ENCODE measurements at places on chromosomes 1 and 21.

DNA sequence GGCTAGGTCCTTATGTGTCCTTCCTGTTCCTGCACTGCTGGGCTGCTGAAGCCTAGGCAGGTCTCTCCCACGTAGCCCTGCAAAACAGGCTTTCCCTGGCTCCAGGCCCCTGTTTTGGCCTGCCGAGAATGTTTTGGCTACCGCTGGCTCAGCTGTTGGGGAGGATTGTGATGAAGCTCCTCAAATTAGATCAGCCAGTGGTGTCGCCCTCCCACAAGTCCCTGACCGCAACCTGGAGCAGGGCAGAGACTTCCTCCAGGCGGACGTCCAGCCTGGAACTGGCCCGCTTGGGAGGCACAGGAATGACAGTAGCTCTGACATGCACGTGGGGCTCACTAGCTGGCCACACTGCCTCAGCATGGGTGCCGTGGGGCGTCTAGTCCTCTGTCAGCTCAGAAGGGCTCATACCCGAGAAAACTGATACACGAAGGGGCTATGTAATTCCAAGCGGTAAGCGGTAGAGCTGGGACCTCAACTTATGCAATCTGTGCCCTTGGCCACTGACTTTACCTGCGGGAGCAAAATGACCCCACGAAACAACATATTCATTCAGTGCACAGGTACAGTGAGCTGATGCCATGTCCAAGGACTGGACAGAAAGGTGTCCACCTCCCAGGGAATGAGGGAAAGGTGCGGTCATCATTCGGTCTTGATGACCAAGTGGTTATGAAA lies 26.6 kb downstream of the DHRS3 start:
- no peak for DNase-seq

GRCh38 chr21:15295875-15296274 lies 231.1 kb upstream of the NRIP1 start:
- no peak for DNase-seq

DNA sequence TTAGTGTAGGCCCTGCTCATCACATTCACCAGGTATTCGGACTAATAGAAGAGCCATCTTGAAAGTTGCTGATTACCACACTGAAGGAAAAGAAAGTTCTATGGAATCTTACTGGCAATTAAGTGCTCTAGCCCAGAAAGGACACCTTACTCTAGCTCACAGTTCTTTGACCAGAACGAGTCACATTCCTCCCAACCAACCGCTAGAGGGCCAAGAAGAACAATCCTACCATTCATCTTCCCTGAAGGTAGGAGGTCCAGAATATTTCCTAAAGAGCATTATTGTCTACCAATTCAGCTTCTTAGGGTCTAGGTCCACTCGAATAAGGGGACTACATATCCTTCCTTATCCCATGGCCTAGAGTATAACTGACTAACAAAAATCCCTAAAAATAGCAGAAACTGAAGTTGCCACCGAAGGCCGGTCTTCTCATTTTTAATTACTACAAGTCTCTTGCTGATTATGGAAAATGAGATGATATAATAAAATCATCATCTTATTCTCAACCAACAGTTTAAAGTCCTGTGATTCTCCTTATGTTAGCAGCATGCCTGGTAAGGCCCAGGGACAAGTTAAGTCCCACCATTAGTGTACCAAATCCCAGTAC lies 2.7 kb upstream of the FMO1 start:
- peak; percentile 83 for DNase-seq

DNA sequence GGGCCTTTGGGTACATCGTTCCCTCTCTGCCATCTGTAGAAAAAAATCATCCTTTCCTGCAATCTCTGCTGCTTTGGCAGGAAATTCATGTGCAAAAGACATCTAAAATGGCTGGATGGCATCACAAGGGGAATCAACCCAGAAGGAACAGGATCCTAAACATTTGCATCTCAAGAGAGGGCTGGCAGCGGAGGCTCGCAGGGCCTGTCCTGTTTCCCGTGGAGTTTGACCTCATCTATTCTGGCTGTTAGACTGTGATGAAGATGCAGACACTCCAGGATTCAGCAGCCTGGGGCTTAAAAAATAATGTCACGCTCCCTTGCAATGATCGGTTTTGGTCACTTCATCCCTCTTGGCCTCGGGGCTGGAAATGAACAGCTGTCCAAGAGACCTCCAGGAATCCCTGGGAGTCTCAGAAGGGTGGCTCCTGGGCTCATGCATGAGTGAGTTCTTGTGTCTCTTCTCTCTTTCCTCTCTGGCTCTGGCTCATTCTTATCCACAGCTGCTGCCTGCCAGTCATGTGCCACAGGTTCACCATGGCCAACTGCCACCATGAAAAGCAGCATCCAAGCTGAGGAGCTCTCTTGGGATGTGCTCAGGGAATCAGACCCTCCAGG lies 16.1 kb upstream of the PCP4 start:
- peak; percentile 13 for DNase-seq

- DNase-seq = no peak
Measured at GRCh38 chr1:227707846-227708245, 27.3 kb downstream of the JMJD4 start.

DNA sequence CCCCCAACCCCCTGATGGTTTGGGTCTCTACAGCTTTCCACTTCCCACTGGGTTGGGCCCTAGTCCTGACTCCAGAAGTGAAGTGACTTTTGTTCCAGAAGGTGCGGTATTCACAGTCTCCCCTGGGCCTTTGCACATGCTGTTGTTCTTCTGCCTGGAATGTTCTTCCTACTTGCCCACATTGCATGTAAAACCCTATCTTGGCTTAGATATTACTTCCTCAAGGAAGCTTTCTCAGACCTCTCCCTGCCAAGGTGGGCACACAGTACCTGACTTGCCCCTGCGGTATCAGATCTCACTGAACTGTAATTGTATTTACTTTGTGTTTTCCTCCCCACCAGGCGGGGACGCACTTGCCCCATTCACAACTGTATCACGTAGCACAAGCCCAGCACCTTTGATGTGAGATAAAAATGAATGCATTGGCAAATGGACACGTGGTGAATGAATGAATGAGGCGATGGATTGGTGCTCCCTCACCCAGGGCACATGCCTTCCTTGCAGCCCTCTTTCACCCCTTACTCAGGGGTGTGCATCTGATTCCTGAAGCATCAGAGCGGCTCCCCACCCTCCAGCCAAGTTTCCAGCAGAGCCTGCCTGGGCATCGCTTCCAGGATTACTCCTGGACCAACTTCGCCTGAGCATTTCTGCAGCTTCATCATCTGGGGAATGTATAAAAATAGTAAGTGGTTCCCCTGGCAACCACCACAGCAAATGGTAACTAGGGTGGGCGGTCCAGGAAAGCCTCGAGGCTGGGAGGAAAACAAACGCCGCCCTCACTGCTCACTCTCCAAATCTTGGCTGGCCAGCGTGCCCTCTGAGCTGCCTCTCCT lies 19.8 kb downstream of the NENF start:
- no peak for DNase-seq

DNA sequence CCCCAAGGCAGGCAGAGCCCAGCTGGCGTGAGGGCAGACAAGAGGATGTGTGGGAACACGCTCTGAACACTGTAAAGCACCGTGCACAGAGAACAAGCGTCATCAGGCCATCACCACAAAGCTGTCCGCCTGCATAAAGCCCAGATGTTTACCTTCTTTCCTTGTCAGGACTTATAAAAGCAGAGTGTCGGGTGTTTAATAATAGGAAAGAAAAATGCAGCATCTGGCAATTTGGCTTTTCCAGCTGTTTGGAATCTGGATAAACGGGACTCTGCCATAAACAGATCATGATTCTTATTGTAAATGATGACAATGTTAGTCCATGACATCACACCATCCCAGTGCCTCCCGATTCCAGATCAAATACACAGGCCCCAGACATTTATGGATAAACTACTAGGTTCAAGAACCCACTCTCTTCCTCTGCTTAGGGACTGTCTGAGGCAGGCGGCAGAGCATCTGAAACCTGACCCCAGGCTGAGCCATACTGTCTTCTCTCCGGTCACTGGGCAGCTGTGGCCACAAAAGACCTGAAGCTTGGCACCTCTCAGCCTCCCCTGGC lies 4.2 kb downstream of the GLIS1 start:
- DNase-seq = no peak

- DNase-seq = no peak
Measured at GRCh38 chr1:16151995-16152384, 3.9 kb downstream of the EPHA2 start.

- no peak for DNase-seq
Measured at GRCh38 chr1:13970631-13971247, 270.8 kb downstream of the PRDM2 start.

Measured in NCI-H526 (cell line).